ENCODE measurements at places on chromosomes 4 and X. TPM values are rescaled to one million over a fixed set of nuclear protein-coding genes. Genes with fewer than 3 reads are reported as not detected.

- DNase-seq = no peak
Observed at GRCh38 chrX:18410038-18410437, 15.4 kb upstream of the CDKL5 start.

DNA sequence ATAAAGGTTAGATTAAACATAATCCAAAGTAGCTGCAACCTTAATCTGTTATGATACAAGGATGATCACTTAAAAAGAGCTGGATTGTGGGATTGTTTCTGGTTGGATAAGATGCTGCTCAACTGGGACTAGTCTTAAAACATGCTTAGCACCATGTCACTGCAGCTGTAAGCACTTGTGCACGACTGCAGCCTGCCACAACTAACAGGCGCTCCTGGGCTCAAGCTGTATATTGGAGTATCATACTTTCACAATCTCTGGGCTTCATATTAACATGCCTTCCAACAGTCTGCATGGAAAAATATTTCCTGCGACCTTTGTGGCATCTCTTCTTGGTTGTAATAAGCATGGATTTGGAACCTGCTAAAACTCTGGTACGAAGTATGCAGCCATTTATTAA lies 493.0 kb upstream of the PITX2 start:
- no peak for DNase-seq

DNA sequence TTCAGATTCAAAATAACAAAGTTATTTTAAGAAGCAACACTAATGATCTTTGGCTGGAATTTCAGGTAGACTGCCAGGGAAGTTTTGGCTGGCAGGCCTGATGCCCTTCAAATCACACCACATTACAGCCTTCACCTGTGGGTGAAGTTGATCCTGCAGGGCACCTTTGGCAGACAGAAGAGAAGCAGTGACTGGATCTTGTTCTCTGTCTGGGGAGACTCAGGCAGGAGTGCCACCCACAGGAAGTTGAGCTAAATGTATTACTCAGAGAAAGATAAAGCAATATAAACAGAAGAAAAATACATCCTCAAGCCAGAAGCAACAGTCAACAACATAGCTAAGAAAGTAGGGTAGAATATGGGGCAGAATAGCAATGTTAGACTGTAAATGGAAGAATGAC lies 12.8 kb upstream of the CFAP299 start:
- no peak for DNase-seq

The CXorf66 gene
- total RNA-seq = not detected

GRCh38 chrX:135328421-135329005 lies 19.2 kb downstream of the ETDC start:
- DNase-seq = no peak

The CHRNA9 gene
- not detected for total RNA-seq

The KLHL4 gene
- 1.2 TPM for total RNA-seq

The SGMS2 gene
- 39.1 TPM for total RNA-seq

The VCX2 gene
- total RNA-seq = not detected

- no peak for DNase-seq
Observed at GRCh38 chr4:46594661-46595060, 204.7 kb upstream of the GABRA2 start.

The FHIP1A gene
- total RNA-seq = 6.2 TPM

DNA sequence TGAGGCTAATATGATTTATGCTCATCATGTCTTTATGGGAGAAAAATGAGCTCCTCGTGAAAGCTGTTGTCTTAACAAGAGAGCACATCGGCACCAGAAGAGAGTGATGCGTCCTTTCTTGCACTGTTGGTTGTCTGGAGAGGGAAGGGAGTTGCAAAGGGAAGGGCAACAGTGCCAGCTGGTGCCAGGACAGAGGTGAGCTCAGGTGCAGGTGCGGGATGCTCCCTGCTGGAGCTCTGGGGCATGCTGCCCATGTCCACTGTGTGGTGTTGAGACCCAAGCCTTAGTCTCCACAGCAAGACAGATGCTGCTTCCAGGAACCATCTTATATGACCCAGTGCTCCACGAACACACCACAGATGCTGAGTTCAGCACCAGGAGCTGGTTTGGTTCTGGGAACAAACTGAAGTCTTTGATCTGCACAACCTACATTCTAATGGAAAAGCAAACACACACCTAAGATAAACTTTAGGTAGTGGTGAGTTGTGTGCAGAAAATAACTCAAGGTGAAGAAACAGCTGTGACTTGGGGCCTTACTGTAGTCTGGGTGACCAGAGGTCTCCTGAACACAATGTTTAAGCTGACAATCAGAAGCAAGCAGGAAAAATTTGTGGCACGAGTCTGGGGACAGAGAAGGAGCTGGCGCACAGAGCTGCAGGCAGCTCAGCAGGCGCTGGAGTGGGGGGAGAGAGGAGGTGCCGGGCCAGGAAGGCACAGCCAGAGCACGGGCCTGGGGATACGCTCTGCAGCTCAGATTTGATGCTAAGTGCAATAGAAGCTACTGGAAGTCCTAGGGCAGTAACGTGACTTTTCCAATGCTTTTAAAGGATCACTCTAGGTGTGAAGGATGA lies 73.2 kb downstream of the HAUS3 start:
- DNase-seq = no peak

DNA sequence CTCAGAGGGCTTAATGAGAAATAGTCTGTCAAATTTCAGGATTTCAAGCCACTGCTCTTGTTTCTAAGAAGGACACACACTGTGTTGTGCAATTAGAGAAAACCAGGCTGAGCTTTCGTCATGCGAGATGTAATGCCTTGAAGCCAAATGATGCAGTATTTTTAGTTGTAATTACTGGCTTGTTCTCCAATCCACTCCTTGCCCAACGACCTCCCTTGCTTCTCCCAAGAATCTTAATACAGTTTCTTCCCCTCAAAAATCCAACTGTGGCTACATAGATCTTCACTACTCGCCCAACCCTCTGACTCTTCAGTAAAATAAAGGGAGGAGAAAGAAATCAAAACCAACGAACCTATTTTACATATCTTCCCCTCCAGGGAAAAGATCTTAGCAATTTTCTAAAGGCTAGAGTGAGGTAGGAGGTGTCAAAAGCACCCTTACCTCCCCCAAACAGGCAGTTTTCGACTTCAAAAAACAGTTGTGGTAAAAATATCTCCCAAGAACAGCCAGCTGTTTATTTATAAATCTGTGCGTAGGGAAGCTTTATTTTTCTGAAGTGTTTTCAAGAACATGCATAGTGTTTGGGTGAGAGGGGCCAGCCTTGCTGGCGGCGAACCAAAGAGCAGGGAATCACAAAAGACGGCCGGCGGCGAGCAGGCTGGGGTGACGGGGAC lies 68.7 kb downstream of the MGST2 start:
- DNase-seq = no peak

- no peak for DNase-seq
Observed at GRCh38 chr4:159283696-159284095, 180.8 kb downstream of the RAPGEF2 start.

The MND1 gene
- total RNA-seq = 0.81 TPM

DNA sequence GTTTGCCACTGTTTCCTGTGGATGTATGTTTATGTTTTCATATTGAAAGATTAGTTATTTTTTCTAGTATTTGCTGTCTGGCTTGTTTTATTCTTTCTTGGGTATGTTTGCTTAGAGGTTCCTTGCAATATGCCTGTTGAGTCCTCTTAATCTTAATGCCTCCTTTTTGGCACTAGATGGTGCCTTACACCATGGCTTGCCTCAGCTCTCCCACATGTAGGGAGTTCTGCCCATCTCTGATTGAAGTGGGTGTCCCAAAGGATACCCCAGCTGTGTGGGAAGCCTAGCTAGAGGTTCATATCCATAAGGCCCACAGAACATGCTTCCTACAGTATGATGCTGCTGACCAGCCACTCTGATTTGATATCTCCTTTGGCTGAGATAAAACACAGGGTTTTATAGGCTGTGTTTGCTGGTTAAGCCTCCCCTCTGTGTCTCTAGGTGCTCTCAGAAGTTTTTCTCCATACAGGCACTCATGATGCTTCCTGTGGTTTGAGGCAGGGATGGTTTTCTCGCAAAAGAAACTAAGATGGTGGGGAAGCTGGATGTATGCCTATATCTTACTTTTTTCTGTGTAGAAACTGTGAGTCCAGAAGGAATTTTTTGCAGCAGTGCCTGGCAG lies 162.4 kb downstream of the ASB9 start:
- no peak for DNase-seq

The ITIH6 gene
- not detected for total RNA-seq

- peak; percentile 83 for DNase-seq
Observed at GRCh38 chr4:145938618-145939440, at the start of gene ZNF827. ZNF827 (minus strand) TSS chr4:145938823; CDS start chr4:145938407, 416 bp downstream.

DNA sequence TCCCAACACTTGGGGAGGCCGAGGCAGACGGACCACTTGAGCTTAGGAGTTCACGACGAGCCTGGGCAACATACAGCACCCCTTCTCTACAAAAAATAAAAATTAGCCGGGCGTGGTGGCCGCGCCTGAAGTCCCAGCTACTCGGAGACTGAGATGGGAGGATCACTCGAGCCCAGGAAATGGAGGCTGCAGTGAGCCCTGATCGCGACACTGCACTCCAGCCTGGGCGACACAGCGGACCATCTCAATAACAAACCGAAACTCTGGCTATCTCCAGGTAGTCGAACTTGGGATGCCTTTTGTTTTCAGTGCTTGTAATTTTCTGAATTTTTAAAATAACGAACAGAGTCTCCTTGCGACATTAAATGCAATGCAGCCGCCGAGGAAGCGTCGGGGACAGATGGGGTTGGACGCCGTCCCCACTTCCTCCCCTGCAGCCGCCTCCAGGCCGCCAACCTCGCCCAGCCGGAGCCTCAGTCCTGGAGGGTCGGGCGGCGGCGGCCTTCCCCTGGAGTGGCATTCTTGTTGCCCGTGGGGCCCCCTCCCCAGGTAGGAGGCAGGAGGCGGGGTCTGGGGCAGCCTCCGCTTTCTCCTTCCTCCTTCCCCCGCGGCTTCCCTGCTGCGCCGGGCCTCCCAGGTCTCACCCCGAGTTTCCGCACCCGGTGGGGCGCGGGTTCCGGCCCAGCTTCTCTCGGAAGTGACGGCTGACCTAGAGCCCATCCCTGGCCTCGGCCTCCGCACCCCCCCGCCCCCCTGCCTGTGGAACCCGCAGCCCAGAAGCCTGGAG lies 14.6 kb downstream of the HMX1 start:
- no peak for DNase-seq

DNA sequence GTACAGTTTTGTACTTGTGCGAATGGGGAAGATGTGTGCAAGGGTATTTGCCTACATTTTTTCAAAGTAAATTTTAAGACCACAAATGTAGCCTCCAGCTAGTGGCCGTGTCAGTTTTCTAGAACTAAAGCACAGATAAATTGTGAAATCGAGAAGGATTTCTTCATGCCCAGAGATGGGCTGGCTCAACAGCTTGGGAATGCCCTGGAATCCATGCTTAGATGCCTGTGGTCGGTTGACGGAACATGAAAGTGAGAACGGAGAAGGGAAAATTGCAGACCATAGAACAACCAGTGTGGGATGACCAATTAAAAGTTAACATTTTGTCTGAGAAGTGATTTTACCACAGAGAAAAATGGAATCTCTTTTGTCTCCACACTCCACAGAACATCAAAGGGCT lies 73.2 kb upstream of the VCX2 start:
- DNase-seq = no peak

DNA sequence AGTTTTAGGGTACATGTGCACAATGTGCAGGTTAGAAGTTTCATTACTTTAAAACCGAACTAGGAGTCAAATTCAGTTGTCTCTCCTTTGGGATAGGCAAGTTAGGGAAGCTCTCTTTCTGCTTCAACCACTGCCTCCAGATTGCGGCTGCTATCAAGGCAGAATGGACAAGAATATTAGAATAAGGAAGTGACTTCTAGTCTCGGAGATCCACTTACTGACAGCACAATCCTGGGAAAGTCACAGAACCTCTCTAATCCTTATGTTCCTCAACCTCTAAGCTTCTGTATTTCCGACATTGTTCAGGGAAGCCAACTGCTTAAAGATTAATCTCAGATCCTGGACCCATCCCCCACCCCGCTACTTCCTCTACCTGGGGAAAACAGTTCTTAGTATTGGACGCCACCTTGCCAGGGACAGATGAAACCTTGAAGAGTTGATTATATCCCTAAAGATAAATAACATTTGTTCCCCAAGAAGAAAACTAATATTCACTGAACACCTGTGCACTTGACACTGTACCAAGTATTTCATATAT lies 2.1 kb downstream of the NUP62CL start:
- DNase-seq = no peak

The TIGD4 gene
- total RNA-seq = 0.32 TPM

DNA sequence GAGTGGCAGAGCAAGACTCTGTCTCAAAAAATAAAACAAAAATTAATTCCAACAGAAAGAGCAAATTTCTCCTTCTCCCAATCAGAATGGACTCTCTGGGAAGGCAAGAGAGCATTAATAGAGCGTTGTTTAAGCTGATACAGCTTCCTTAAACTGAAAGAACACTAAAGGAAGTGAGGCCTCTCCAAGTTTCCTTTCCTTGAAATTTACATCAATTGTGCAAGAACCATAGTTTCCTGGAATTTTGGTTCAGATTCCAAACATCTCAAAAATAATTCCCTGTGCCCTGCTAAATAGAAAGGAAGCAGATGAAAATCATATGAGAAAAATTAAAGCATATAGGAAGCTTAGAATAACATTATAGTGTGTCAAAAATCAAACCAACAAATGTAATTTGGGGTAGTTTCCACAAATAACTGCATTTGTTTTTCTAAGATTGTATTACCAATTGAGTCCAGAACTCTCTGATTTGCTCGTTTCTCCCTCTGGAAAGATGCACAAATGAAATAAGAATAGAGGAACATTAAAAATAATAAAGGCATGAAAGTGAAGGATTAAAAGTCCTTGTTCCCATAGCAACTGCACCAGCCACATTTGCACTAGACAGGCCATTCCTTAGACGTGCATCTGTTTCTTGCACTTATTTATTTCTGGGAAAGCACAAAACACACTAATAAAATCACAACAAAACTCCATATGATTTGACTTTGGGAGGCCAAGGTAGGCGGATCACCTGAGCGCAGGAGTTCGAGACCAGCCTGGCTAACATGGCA lies 3.7 kb upstream of the FAM241A start:
- DNase-seq = no peak

- no peak for DNase-seq
Observed at GRCh38 chrX:13902406-13902805, 85.5 kb upstream of the GPM6B start.

DNA sequence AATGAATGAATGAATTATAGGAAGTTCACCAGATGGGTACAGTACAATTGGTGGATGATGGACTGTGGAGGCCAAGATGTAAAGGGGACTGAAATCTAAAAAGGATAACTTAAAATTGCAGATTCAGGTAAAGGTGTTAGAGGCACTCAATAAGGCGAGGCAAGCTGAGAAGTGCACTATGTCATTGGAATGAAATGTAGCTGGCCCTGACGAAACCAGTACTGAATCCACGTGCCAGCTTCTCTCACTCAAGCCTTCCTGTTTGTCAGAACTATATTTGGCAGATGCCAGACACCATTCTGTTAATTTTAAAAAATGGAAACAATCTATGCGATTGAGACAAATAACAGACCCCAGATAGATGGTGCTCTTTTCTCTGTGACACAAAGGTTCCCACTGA lies 1039.1 kb upstream of the TENM3 start:
- DNase-seq = no peak

All from aorta (tissue), 5 donors.